Right ventricle myocardium inferior (tissue), 1 donor: ENCODE measurements at places on chromosomes 2 and 18. TPM values are rescaled to one million over a fixed set of nuclear protein-coding genes. Genes with fewer than 3 reads are reported as not detected.

SGO2 gene
- total RNA-seq: 1.5 TPM

SP140 gene
- total RNA-seq: 0.32 TPM

C2orf78 gene
- not detected for total RNA-seq

DPP4 gene
- 5.4 TPM for total RNA-seq

SCN7A gene
- total RNA-seq: 35.4 TPM

VWC2L gene
- total RNA-seq: not detected

TXNDC9 gene
- 19.8 TPM for total RNA-seq

LYPD6 gene
- total RNA-seq: 0.14 TPM

PLB1 gene
- total RNA-seq: 3.0 TPM

MBOAT2 gene
- 13.9 TPM for total RNA-seq

ATG9A gene
- 79.4 TPM for total RNA-seq

G6PC2 gene
- total RNA-seq: not detected

FABP1 gene
- total RNA-seq: not detected

DNA sequence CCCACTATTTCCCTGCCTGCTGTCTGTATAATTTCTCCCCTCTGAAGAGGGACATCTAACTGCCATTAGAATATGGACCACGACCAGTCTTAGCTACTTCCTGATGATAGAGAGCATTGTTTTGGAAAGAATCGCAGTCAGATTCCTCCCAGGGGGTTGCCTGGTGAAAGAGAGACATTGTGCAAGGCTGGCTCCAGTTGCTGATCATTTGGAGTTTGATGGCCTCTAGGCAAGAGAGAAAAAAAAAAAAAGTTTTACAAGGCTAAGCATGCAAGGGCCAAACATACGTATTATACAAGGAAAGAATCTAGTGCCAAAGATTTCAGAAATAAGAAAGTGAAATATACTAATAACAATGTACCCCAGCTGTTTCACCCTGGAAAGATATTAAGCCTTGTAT lies 182.2 kb downstream of the CMPK2 start:
- no peak for DNase-seq

DNA sequence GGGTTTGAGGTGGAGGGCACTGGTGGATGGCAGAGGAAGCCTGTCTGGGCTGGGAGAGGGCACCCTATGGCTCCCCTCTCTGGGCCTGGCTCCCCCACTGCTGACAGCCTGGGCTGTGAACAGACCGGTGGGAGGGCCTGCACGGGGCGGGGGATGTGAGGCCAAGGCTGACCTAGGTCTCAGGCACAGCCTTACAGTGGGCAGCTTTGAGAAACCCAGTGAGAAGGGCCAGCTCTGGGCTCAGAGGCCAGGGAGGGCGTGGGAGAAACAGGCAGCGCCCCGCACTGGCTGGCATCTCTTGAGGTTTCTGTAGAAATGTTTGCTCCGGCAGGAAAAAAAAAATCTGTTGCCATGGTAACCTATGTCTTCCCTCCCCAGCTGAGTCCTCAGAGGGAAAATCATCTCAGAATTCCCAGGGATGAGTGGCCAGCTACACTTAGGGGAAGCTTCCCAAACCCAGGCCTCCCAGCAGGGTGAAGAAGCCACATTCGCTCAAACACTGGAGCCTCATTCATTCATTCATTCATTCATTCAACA lies 71.7 kb upstream of the TAF1B start:
- DNase-seq: no peak

- no peak for DNase-seq
These were observed 10.7 kb upstream of the CASP10 start for GRCh38 chr2:201172279-201172678.

GRCh38 chr18:55370936-55371335 lies 217.1 kb downstream of the TCF4 start:
- DNase-seq: no peak

DNA sequence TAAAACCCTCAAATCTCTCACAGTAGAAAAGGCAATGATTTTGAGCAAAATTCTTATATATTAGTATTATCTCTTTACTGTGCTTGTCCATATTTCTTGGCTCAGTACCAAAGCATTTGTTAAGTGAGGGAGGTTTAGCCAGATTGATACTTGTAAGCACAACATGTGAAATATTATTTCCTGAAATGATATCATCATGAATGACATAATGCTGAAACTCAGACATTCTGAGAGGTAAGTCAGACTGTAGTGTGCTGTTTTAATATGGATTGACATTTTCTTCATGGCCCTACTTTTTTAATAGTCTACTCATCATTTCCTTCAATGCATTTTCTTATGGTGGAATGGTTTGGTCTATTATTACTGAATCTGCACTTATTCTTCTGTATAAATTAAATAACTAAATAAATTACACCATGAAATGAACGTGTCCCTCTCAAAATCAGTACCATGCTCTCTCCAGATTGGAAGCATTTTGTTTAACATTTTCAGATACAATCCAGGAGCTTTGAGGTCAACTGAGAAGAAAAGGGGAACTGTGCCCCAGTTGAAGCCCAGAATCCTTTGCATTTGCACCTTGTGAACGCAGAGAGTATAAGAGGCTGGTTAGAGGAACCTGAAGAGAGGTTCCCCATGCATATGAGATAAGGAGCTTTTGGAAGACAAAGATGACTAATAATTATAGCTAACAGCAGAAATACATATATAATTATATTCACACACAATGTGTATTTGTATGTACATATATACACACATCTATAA lies 50.1 kb upstream of the CRACDL start:
- no peak for DNase-seq

GRCh38 chr18:13550418-13551304 lies 175.7 kb downstream of the FAM210A start:
- DNase-seq: no peak

- no peak for DNase-seq
These were observed 36.4 kb upstream of the INSIG2 start for GRCh38 chr2:118051826-118052358.

- no peak for DNase-seq
These were observed 214.1 kb downstream of the RDH14 start for GRCh38 chr2:18346344-18346743.

DNA sequence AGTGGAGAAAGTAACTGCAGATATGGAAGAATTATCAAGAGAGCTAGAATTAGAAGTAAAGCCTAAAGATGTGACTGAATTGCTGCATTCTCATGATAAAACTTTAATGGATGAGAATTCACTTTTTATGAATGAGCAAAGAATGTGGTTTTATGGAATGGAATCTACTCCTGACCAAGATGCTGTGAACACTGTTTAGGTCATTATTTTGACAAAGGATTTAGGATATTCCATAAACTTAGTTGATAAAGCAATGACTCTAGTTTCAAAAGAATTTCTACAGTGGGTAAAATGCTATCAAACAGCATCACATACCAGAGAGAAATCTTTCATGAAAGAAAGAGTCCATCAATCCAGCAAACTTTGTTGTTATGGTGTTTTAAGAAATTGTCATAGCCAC lies 1317.7 kb upstream of the ACVR2A start:
- no peak for DNase-seq

DNA sequence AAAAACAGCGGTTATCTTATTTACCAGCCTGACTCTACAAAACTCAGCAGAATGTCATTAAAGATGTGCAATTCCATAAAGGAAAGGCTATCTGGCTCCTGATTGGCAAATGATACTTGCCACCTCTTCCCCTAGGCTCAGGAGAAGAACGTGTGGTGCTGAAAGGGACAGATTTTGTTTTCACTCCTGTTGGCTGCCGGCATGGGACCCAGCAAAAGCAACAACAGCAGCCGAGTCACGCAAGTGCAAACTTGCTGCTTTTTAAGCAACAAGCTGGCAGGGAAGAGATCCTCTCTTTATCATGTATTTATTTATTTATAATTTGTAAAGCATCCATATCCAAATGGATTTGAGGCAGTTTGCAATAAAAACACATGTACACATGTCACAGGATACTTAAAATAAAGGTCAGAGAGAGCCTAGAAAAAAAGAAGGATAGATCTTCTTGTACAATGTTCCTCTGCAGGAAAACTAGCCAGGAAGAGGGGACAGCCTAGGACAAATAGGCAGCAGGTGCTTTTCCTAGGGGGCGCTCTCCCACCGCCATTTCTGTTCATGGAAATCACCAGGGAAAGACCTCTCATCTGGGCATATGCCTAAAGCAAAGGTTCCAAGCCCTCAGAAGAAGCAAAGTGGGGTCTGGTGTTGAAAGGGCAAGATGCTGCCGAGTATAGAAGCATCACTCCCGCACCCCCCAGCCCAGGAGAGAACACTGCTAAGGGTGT lies 799.3 kb downstream of the BCL11A start:
- no peak for DNase-seq

DNA sequence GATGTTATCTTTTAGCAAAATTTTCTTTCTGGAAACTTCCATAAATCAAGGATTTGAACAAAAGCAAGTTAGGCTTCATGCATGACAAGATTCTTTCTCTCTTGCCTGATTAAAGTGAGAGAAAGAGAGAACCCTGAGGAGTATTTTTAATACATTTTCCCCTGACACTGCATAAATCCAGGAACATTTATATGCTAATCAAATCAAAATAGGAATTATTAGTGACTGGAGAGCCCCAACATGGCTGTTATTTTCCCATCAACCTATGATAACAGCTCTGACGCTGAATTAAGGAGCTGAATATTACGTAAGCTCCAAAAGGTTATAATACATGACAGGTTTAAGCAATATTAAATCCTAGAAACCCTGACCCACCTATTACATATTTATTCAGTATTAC lies 930.2 kb upstream of the PIK3C3 start:
- no peak for DNase-seq

DNA sequence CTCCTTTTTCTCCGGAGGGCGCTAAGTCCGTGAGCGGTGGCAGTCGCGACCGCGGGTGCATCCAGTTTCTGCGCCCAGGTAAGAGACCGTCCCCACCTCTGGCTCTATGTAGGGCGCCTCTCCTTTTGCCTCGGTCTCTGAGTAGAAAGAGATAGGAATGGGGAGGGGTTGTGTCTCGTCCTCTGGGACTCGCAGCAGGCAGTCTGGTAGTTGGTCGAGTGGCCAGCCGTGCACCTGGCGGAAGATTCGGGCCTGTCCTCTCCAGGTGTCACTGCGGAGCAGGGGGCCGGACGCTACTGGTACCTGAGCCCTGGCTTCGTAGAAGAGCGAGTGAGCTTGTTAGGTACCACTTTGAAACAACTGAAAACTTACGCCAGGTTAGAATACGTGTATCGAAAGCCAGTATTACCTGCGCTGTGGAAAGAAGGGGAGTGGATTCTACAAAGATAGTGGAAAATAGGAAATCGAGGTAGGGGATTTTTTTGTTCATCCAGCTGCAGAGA lies 403 bp downstream of the MAP2 start:
- DNase-seq: peak; percentile 59

DNA sequence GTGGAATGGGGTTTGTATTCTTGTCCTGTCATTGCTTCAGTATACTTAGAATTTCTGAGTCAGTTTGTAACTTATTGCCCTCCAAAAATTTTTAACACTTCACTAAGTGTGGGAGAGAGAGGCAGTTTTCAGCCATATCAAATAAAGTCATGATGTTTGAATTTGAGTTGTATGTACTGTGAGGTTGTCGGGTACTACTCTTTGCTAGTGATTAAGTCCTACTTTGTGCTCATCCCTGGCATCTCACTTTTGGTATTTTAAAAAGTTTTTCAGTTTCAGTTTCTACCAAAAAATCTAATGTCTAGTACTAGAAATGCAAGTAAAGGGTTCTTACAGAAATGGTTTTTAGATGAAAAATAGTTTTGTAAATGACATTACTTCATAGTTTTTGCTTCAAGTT lies 40.7 kb downstream of the EIF5B start:
- DNase-seq: no peak

DNA sequence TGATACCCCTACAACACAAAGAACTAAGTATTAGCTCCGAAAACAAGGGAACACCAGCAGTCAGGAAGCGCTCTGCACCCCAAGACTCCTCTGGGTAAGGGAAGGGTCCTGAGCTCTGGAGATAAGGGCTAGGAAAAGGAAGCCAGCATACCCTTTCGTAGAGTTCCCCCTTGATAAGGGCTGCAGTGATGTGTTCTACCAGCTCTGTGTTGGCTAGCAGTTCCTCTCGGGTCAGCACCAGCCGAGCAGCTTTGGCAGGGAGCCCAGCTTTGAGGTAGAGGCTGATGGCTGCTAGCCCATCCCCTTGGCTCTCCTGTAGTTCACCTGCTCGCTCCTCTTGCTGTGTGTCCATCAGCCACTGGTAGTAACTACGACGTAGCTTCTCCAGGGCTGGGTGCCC lies 18.9 kb downstream of the KRTCAP3 start:
- no peak for DNase-seq

DNA sequence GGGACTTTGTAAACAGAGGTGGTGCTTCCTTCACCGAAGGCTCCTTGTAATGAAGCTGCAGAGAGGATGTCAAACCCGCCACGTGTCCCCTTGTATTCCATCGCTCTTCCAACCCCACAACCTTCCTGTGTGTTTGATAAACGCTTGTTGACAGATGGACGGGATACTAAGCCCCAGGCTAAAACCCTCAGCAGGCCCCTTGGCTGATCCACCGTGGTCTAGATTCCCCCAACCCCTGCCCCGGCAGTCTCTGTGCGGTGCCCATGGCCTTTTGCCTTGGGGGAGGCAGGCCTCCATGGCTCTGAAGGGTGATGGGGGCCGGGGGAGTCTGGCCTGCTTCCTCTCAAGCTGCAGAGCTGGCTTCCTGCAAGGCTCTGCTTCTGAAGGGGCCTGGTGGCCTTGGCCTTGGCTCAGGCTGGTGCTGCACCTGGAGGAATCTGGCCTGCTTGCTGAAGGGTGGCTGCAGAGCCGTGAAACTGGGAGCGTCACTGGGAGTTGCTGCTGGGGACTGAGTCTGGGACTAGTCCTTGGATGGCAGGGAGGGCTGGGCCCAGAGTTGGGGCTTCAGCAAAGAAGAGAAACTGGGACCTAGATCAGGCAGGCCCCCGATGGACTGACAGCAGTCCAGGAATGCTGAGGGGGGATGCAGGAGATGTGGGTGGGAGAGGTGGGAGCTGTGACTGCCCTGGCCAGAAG lies 9.6 kb upstream of the NTSR2 start:
- no peak for DNase-seq

DNA sequence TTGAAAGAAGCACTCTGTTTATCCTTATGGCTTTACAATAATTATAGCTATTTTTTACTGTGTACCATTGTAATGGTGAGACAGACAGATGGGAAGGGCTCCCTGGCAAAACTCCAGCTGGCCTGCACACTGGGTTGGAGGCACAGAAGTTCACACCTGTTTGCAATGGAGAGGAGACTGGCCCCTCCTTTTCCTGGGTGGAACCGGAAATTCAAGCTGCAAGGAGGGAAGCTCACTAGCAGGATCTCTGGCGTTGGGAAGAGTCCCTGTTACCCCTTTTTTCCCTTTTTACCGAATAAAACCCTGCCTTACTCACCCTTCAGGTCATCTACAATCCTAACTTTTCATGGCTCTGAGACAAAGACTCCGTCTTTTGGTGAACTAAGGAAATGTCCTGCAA lies 100.3 kb upstream of the TFPI start:
- no peak for DNase-seq

DNA sequence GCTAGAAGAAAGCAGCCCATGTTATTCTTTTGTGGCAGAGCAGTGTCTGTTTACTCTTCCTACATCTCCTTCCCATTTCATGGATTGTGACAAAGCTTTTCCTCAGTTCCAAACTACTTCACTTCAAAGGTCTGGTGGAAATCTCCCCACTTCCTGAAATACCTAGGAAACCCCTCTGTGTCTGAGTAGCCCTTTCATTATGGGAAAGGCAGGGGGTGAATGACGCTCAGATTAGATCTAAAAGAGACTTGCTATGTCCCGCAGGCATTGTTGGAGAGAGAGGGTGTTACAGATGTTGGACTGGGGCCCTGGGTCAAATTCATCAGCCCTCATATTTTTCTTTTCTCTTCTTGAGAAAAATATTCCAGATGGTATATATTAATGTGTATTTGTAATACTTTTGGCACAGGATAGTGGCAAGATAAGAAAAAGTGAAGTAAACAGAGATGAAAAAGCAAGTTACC lies 675.0 kb downstream of the IRS1 start:
- no peak for DNase-seq
